ENCODE measurements at places on chromosomes 12 and 14. TPM values are rescaled to one million over a fixed set of nuclear protein-coding genes. Genes with fewer than 3 reads are reported as not detected.

Gene KRT6C
- not detected for total RNA-seq

Gene PTGDR
- total RNA-seq = not detected

Gene RABGGTA
- total RNA-seq = 25.1 TPM

Gene CNPY2
- total RNA-seq = 21.7 TPM

- H3K4me3 ChIP-seq = no peak overlapping the region
- H3K27ac ChIP-seq = no peak overlapping the region
- H3K36me3 ChIP-seq = no peaks in the 10 kb centered on the region
- no peak for DNase-seq
Measured at GRCh38 chr12:4996714-4997113, 47.0 kb upstream of the KCNA5 start.

GRCh38 chr12:112837629-112838197, 46.2 kb downstream of the RPH3A start:
- no peaks in the 10 kb centered on the region for H3K4me1 ChIP-seq
- no peaks in the 10 kb centered on the region for H3K27me3 ChIP-seq

DNA sequence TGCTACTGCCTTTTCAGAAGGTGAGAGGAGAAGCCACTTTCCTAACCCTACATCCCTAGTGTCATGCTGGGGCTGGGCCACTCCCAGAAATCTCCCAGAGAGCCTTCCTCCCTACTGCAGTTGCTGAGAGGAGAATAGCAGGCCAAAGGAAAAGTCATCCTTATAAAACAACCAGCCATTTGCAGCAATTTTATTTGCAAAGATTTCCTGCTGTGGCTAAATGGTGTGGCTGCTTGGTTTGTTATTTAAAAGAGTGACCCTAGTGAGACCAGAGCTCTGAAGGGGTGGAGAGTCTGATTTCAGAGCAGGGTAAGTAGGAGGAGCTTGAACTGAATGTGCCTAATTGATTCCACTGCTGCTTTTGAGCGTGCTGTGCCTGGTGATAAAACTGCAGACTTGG, 232.0 kb downstream of the GRIN2B start:
- H3K4me1 ChIP-seq = no peaks in the 10 kb centered on the region
- DNase-seq = no peak
- no peaks in the 10 kb centered on the region for H3K36me3 ChIP-seq
- H3K27ac ChIP-seq = no peak overlapping the region
- H3K4me3 ChIP-seq = no peak overlapping the region
- no peaks in the 10 kb centered on the region for H3K27me3 ChIP-seq

DNA sequence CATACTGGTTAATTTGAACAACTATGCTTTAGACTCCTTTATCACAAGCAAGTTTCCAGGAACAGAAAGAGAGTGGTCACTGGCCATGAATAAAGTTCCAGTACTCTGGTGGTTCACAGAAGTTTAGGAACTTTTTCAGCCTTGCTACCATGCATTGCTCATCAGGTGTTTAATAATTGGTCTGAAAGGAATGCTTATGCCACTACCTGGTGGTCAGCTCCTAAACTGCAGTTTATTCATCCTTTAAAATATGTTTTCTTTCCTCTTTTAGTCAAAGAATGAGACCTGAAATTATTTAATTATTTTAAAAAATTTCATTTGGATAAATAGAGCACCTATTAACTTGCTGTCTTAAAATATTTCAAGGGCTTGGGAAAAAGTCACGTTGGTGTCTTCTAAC, 260.1 kb upstream of the OR4E1 start:
- H3K27me3 ChIP-seq = no peaks in the 10 kb centered on the region
- no peak overlapping the region for H3K4me3 ChIP-seq
- H3K27ac ChIP-seq = no peak overlapping the region

- peak overlapping the region; percentile 66 for H3K27ac ChIP-seq
- no peaks in the 10 kb centered on the region for H3K27me3 ChIP-seq
- H3K4me1 ChIP-seq = peaks cover 4% of the 10 kb centered on the region
- no peaks in the 10 kb centered on the region for H3K36me3 ChIP-seq
- H3K4me3 ChIP-seq = no peak overlapping the region
Measured at GRCh38 chr12:6195665-6196535, 4.3 kb upstream of the CD9 start.

DNA sequence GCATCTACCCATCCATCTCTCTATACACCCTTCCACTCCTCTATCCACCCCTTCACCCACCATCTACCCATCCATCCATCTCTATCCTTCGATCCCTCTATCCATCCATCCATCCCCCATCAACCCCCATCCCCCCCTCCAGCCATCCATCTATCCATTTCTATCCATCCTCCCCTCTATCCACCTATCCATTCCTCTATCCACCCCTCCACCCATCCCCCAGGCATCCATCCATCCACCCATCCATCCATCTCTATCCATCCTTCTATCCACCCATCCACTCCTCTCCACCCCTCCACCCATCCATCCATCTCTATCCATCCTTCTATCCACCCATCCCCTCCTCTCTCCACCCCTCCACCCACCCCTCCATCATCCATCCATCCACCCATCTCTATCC, 17.5 kb upstream of the GPR132 start:
- no peak overlapping the region for H3K27ac ChIP-seq
- no peak overlapping the region for H3K4me3 ChIP-seq
- peaks cover 5% of the 10 kb centered on the region for H3K4me1 ChIP-seq
- peaks cover 13% of the 10 kb centered on the region for H3K27me3 ChIP-seq

DNA sequence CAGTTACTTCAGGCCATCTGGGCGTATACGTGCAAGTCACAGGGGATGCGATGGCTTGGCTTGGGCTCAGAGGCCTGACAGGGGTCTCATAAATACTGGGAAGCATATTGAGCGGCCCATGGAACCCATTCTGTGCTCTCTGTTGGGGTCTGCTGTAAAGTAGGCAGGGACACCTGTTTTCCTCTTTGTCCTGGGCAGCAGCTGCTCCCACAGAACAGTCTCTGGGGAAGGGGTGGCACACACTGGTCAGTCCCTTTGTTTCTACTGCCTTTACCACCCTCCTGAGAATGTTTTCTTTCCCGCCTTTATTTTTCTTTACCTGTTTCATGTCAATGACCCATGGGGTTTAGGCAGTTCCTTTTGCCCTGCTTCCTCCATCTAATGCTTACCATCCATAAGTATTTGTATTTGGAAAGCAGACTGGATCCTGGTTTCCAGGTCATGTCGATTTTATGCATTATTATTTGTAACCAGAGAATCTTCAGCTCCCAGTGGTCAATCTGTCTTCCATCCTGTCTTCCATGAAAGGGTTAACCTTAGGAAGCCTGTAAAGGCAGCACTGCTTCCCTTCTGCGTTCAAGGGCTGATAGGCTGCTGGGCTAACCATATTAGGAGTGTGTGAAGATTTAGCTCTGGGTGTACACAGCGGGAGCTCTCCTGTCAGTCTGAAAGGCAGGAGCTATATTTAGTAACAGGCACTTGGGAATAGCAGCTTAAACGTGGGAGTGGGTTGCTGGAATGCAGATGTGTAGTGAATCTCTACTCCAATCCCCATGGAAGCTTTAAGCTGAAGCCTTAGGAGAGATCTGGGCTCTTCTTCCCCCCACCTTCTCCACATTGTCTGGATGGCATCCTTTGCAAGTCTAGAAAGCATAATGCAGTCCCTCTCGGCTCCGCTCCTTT, 124.0 kb downstream of the DYRK2 start:
- no peaks in the 10 kb centered on the region for H3K36me3 ChIP-seq
- no peak overlapping the region for H3K27ac ChIP-seq
- H3K4me3 ChIP-seq = peak overlapping the region; percentile 3
- H3K4me1 ChIP-seq = peaks cover 19% of the 10 kb centered on the region
- DNase-seq = no peak
